ENCODE measurements at places on chromosomes 2 and 18.

DNA sequence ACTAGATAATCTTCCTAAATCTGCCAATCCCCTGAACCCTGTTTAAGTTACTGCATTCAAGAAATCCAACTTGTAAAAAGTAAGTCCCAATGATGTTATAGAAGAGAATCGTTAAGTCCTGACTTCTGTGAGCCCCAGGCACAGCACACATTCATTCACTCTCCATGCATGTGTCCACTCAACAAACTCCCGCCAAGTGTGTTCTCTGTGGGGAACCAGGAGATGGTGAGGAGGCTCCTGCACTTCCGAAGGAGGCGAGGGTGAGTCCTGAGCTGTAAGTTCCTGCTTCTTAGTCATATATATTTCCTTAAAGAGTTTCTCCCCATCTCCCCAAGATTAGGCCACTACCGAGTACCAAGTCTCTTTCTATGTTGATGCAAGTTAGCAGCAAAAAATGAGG, 635.0 kb upstream of the ID2 start:
- no peak for DNase-seq

DNA sequence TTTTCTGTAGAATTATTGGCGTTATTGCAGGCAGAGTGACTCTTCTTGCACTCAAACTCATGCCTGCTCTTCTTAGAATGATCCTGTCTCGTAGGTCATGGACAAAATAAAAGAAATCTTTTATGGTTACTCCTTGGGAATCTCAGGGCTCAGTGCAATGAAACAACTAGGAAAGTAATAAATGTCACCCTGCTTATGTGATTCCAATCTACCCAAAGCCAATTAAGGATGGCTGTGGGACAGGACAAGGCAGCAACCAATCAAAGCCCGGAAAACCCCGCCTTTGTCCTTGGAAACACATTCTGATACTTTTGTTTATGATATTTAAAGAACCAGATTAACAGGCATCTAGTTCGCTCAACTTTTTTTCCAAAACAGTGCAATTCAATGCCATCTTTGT, 53.0 kb downstream of the GRB14 start:
- DNase-seq, result no peak

- DNase-seq, result peak; percentile 49
Measured at GRCh38 chr2:20509770-20510490, 63.1 kb downstream of the RHOB start.

DNA sequence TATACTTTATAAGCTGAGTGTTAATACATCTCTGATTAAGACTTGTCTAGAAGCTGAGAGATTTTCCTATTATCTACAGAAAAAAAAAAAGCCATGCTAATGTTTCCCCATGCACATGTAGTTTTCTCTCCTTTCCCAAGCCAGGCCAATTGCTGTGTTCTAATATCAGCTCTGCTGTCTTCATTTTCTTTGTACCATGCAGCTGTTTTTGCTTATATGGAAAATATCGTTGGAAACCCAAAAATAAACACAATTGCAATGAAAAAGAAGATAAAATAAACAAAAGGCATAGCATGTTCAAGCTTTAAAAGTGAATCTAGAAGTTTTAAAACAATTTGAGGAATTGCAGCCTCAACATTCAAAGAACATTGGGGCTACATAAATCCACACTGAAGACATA, 817.4 kb upstream of the ACVR2A start:
- no peak for DNase-seq

DNA sequence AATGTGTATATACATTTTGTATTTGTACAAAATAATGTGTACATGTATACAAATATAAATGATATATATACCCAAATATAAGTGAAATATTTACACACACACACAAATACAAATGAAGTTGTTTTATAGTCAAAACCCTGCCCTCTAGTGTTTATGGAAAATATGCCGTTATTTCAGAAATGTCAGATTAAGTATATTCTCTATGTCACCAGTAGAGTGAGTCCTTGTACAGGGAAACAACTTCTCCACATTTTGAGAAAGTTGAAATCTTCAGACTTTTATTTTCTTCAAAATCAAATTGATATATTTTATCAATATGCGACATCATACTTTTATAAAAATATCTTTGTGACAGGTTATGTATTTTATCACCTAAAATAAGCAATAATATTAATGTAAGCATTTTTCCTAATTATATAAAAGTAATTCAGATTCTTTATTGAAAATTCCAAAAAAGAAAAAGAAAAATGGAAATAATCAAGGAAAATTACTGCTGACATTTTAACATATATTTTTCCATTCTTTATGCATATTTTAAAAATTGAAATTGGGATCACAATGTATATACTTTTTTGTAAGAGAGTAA, 22.4 kb downstream of the ARL6IP6 start:
- DNase-seq, result no peak

DNA sequence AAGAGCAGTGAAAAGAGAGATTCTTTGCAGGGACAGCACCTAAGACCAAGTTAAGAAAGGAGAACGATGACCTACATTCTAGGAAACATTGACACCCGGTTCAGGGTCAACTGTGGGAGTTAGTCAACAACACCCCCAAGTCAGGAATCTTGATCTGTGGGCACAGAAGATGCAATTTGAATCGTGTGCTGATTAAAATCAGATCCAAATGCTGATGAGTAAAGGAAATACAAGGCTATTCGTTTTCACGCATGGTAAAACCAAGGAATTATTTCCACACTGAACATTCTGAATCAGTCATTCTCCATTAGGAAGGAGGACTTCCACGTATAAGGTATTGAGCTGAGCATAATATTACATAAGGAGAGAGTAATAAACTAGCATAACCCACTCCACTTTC, 124.2 kb downstream of the COPS8 start:
- no peak for DNase-seq

DNA sequence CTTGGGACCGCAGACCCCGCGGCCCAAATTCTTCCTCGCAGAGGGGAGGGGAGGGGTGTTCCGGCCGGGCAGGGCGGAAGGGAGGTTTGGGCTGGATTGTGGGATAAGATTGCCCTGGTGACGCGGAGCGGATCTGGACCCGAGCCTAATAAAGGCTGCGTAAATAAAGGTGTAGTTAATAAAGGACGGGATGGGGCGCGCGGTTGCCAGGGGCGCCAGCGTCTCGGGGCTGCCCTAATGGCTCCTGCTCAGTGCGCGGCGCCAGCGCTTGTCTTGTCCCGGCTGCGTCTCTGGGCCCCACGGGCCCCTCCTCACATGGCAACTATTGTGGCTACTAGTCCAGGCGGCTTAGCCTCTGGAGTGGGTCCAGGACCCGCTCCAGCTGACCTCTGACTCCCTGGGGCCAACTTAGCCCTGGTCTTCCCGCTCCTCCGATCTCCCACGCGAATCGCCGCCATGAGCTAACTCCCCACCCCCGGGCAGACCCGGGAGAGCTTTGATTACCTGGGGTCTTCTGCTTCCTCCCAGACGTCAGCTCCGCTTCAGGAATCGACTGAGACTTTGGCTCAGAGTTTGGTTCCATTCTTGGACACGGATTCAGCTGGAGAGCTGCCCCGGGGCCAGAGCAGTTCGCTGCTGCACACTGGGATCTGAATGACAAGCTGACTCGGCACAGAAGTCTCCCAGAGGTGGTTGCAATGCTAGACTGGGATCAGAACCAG, 36.5 kb downstream of the SLC25A52 start:
- DNase-seq, result peak; percentile 48

- peak; percentile 90 for DNase-seq
Measured at GRCh38 chr2:237674731-237675276, 47.4 kb downstream of the LRRFIP1 start.

DNA sequence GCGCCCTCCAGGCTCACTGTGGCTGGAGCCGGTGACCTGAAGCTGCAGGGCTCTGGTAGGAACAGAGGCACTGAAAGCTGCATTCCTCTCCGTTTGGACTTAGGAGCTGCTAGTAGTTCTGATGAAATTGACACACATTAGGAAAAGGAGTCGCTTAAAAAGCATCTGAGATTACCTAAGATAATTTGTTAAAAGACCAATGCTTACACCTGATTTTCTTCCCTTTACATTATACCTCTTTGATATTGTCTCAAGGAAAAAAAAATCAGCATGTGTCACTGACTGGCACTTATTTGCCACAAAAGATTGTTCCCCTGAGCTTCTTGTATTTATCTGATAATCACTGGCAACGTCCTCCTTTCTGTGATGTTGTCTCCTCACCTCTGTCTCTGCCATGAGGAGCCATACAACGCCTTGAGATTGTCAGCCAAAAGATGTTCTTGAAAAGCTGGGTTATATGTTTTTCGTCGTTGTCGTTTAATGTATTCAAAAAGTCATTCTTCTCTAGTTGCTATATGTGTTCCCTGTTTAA, 618 bp upstream of the CHN1 start:
- DNase-seq, result no peak

GRCh38 chr2:150919901-150920300, 341.8 kb downstream of the RBM43 start:
- no peak for DNase-seq

DNA sequence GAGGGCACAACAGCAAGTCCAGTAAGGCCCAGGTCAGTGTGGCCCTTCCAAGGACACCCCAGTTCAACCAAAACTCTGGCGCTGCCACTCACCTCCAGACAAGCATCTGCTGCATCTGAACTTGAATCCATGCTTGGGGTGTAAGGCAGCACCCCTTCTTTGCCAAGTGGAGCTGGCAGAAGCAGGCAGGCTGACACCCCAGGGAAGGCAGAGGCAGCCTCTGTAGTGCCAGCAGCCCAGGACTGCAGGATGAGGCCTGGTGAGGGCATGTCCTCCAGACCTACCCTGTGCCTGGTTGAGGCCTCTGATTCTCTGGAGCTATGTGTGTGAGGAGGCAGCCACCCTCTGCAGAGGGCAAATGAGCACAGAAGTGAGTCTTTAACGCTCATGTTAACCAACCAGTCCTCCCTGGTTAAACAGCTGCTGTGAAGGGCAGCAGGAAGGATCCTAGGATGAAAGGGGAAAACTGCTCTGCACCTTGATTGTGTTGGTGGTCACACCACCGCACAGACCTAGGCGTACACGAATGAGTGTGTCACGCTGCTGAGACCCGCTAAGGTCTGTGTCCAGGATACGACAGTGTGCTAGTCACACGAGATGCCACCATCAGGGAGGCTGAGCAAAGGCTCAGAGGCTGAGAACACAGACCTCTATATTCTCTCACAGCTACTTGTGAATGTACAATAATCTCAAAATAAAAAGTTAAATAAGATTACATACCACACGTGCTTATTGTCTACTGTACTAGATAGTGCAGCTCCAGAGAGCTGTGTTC, 2.2 kb downstream of the PARD6G start:
- DNase-seq, result no peak

DNA sequence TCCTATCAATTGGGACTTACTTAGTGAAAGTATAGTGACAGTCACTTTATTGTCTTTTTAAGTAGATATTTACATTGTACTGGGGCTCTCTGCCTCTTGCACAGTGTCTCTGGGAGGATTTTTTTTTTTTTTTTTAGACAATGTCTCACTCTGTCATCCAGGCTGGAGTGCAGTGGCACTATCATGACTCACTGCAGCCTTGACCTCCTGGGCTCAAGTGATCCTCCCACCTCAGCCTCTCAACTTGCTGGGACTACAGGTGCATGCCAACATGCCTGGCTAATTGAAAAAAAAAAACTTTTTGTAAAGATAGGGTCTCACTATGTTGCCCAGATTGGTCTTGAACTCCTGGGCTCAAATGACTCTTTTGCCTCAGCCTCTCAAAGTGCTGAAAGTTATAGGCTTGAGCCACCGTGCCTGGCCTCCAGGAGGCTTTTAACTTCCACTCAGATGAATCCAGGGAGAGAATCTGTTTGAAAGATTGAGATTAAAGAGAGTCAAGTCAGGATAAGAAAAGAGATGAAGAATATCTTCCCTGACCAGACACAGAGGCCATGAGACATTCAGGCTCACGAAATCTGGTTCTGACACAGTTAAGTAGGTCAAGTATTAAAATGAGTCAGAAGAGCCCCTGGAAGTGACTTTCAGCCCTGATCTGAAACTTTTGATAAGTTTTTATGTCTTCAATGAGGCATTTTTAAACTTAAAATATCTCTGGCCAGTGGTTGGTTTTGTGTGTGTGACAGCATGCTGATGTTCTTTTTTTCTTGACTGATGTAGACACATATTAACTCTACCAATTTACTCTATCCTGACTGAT, 18.3 kb downstream of the ARHGEF33 start:
- no peak for DNase-seq

- DNase-seq, result no peak
Measured at GRCh38 chr2:186718903-186719302, 25.0 kb downstream of the FAM171B start.

DNA sequence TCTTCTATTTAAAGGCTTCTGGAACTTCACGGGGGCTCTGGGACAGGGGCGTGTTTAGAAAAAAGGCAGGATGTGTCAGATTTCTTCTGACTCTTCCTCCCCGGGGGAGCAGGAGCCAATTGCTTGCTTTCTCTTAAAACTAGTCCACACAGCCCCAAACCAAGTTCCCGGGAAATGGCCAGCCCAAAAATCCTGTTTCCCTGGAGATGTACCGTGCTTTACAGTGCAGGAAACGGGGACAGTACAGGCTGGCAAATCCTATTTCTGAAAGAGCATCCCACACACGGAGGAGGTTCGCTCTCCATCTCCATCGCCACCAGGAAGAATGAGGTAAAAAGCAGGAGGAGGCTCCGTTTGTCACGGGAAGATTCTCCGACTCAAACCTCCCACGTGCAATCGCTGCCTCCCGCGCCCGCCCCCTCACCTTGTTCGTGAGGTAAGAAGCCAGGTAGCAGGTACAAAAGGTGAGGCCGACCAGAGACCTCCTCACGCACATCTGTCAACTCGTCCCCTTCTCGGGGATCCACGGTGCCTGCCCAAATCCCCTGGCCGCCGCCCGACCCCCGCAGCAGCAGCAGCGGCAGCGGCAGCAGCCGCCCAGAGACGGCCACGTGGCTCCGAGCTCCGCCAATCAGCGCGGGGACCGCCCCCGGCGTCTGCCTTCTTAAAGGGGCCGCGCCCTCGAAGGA, 15.6 kb upstream of the RIOK3 start:
- peak; percentile 89 for DNase-seq

DNA sequence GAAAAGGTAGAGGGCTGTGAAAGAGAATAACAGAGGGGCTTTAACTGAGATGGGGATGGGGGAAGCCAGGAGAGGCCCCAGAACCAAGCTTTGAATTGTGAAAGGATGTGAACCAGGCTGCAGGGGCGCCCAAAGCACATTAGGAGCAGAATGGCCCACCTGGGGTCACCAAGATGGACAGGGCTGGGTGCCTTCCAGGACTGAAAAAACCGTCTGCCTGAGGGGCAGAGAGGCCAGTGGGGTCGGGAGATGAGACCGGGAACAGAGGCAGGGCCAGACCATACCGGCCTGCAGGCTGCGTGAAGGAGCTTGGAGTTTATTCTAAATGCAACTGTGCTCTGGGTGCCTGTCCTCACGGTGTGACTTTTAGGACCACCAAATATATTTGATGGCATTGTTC, 29.1 kb upstream of the FAM136A start:
- no peak for DNase-seq

GRCh38 chr2:195049372-195050031, 607.5 kb upstream of the SLC39A10 start:
- no peak for DNase-seq

Measured in left cardiac atrium (tissue), 4 donors.